ENCODE measurements at places on chromosomes 4 and X.

GRCh38 chr4:139734201-139734874, 68.7 kb downstream of the MGST2 start:
- DNase-seq: no peak

DNA sequence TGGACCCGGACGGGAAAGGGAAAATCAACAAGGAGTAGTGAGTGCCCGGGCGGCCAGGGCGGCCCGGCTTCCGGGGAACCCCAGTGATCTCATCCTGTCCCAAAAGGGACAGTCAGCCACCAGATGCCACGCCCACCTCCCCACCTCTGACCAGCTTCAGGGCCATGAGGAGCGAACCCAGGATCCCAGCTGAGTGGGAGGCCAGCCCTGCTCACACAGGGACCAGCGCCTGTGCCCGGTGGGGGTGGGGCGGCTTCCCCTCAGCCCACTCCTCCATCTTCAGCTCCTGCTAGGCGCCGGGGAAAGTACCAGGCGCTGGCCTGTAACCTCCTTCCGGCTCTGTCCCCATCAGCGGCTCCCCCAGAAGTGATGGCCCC, 6.2 kb downstream of the MYL5 start:
- DNase-seq: no peak

DNA sequence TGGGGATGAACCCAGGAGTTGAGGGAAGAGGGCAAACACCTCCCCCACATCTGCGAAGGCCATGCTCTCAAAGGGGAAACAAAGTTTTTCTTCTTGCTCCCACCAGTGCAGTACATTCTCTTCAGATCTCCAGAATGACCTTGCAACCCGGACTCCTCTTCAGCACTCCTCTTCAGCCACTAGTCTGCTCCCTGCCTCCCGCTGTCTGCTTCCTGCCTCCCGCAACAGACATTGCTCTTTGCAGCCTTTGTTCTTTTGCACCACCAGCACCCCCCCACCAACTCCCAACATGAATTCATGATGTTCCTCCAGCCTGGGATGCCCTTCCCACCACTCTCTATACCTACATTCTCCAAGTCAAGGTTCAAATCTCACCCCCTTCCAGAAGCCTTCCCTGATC, 32.1 kb downstream of the UTP14A start:
- DNase-seq: no peak

DNA sequence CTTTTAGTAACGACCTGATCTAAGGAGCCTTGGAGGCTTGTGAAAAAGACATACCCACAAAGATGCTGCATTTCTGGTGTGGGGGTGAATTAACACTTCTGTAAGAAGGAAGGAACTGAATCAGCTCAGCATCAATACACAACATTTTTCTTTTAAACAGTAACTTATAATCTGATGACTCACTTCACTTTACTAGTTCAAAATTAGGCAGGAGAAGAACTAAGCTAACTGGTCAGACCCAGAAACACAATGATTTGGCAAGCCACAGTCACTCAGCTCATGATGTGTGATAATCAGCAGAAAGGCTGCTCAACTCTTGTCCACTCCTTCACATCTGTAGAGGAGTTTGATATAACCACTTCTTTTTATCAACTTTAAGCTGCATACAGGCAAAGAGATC, 4.6 kb downstream of the MMAA start:
- DNase-seq: no peak

DNA sequence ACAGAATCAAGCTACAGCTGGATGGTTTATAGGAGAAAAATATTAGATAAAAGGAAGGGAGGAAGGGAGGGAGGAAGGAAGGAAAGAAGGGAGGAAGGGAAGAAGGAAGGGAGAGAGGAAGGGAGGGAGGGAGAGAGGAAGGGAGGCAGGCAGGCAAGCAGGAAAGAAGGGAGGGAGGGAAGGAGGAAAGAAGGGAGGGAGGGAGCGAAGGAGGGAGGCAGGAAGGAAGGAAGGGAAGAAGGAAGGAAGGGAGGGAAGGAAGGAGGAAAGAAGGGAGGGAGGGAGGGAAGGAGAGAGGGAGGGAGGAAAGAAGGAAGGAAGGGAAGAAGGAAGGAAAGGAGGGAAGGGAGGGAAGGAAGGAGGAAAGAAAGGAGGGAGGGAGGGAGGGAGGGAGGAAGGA, 77.9 kb upstream of the C1QTNF7 start:
- DNase-seq: no peak

DNA sequence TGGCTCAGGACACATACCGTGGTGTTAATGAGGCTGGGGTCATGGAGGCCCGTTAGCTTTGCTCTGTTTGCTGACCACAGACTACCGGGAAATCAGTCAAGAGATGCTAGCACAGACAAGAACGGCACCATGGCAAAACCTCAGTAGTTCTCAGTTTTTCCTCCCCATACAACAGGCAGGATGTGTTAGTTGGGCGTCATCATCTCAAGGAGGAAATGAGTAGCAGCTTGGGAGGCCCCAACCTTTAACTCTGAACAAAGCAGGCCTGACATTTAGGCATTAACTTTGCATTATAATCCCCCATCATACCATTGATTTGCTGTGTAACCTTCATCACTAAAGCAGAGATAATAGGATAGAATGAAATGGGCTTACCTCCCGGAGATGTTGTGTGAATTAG, 714.2 kb downstream of the RPA4 start:
- DNase-seq: no peak

DNA sequence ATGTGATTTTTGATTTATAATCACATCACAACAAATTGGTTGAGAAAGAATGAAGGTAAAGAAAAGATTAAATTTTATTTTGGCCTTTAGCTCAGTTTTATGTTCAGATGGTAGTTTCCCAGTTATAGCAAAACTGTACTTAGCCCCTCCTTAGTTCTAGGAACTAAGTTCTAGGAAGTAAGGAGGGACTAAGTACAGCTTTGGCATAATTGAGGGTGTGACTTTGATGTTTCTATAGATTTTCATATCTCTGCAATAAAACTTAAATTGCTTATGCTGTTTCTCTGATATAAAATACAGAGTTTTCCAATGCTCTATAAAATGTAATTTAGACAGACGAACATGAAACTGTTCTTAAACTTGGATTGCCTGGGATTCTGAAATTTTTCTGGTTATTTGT, 46.6 kb upstream of the SLC4A4 start:
- no peak for DNase-seq

DNA sequence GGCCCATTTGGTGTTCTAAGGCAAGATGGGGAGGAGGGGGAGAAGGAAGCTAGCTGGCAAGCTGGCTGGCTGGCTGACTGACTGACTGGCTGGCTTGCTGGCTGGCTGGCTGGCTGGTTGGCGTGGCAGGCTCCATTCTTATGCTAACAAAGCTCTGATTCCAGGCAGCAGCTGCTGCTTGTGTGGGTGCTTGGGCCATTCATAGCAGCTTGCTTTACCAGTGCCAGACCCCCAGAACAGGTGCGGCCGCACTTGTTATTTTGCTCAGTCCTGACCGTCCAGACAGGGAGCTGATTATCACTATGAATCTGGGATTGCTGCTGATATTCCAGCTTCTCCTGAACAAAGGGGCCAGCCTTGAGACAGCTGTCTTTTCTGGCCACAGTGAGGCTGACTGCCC, 131.2 kb upstream of the PAK3 start:
- no peak for DNase-seq

Data from activated CD4-positive, alpha-beta T cell treated with anti-CD3 and anti-CD28 coated beads for 1 hour (primary cell).